ENCODE measurements at places on chromosomes 6 and 20. TPM values are rescaled to one million over a fixed set of nuclear protein-coding genes. Genes with fewer than 3 reads are reported as not detected.

- H3K27ac ChIP-seq = no peak overlapping the region
- no peak overlapping the region for H3K4me3 ChIP-seq
- H3K27me3 ChIP-seq = no peaks in the 10 kb centered on the region
- H3K36me3 ChIP-seq = peaks cover 34% of the 10 kb centered on the region
Measured at GRCh38 chr6:139184047-139184446, 49.2 kb downstream of the HECA start.

- DNase-seq = peak; percentile 80
- peaks cover 42% of the 10 kb centered on the region for H3K36me3 ChIP-seq
- peak overlapping the region; percentile 89 for H3K27ac ChIP-seq
- H3K4me3 ChIP-seq = peak overlapping the region; percentile 80
Measured at GRCh38 chr20:38875175-38875993, 50.8 kb upstream of the FAM83D start.

DNA sequence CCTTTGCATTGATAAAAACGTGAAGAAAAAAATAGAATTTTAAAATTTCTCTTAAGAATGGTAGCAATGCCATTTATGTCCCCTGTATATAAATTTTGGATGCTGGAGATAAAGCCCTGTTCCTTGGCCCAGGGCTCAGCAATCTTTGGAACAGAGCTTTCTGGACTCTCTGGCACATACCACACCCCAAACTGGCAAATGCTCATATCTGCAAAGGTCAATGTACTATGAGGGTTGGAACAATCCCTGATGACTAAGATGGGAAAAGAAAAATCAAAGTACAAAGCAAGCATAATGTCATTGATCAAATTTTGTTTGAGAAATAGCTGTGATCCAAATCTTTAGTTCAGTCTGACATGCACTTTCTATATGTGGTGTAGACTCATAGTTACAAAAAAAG, 158.1 kb upstream of the HCRTR2 start:
- H3K4me3 ChIP-seq = no peak overlapping the region
- DNase-seq = no peak
- H3K27me3 ChIP-seq = no peaks in the 10 kb centered on the region
- no peaks in the 10 kb centered on the region for H3K4me1 ChIP-seq
- H3K27ac ChIP-seq = no peak overlapping the region

- no peak for DNase-seq
- peaks cover 79% of the 10 kb centered on the region for H3K27me3 ChIP-seq
- H3K4me1 ChIP-seq = peaks cover 10% of the 10 kb centered on the region
- no peak overlapping the region for H3K27ac ChIP-seq
Measured at GRCh38 chr20:40683221-40683893, 5.7 kb downstream of the MAFB start.

- H3K36me3 ChIP-seq = no peaks in the 10 kb centered on the region
- H3K27me3 ChIP-seq = no peaks in the 10 kb centered on the region
- DNase-seq = no peak
- H3K4me1 ChIP-seq = no peaks in the 10 kb centered on the region
- H3K27ac ChIP-seq = no peak overlapping the region
Measured at GRCh38 chr6:144265390-144265789, 19.7 kb upstream of the UTRN start.

DNA sequence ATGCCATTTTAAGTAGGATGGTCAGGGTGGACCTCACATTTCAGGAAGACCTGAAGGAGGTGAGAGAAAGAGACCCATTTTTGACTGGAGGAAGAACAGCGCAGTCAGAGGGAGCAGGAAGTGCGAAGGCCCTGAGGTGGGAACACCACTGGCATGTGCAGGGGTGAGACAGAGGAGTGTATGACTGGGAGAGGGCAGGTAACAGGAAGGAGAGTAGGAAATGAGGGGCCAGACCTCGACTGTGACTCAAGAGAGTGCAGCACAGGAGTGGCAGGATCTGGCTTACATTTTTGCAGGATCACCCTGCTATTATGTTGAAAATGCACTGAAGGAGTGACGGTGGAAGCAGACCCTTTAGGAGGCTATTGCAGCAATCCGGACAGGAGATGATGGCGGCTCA, 117.7 kb upstream of the CDYL start:
- DNase-seq = no peak
- no peak overlapping the region for H3K27ac ChIP-seq
- no peaks in the 10 kb centered on the region for H3K36me3 ChIP-seq
- no peaks in the 10 kb centered on the region for H3K4me1 ChIP-seq

- no peak overlapping the region for H3K27ac ChIP-seq
- H3K4me1 ChIP-seq = peaks cover 12% of the 10 kb centered on the region
- DNase-seq = no peak
- H3K4me3 ChIP-seq = no peak overlapping the region
- H3K27me3 ChIP-seq = no peaks in the 10 kb centered on the region
Measured at GRCh38 chr6:3987053-3987452, 91.9 kb downstream of the FAM217A start.

GRCh38 chr6:30839671-30840070, 44.6 kb upstream of the DDR1 start:
- H3K36me3 ChIP-seq = no peaks in the 10 kb centered on the region
- no peak overlapping the region for H3K4me3 ChIP-seq
- no peak overlapping the region for H3K27ac ChIP-seq
- peaks cover 61% of the 10 kb centered on the region for H3K4me1 ChIP-seq
- H3K27me3 ChIP-seq = no peaks in the 10 kb centered on the region

The BAG2 gene
- 8.1 TPM for total RNA-seq

The CTCFL gene
- not detected for total RNA-seq

The SLC24A3 gene
- total RNA-seq = not detected

The PHACTR3 gene
- not detected for total RNA-seq
